IPS DF 19.7 (cell line): ENCODE measurements at places on chromosomes 2 and 18.

DNA sequence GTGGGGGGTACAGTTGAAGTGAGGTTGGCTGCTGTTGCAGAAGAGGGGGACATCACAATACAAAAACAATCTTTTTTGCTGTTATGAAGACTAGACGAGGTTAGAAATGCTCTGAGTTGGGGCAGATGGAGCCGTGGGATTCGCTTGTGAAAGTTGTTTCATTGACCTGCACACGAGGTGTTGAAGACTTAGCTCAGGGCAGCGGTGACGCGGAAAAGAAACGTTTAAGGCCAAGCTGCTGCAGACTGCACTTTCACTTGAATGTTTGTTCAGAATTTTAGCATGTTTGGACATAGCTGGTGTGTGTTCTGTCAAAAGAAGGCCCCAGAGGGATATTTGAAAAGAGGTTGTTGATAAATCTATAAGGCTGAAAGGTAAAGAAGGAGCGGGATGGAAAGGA, 46.3 kb downstream of the MTCL1 start:
- DNase-seq: no peak

- no peak for DNase-seq
Observed at GRCh38 chr2:8987410-8987809, 16.1 kb downstream of the MBOAT2 start.

DNA sequence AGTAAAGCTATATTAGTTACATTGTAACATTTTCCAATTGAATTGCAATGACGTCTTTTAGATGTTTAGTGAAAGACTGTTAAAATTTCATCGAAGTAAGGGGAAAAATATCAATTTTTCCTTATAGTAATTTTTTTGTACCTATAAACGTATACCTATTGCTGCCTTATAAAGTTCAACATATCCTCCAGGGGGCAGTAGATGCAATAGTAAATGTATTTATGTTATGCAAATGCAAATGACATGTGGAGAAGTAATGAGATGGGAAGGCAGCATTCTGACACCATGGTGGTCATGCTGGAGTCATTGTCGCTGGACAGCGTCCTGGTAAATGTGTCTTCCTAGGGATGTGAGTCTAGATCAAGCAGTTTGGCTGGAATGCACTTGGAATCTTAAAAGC, 38.7 kb downstream of the MSTN start:
- DNase-seq: no peak

- peak; percentile 15 for DNase-seq
Observed at GRCh38 chr2:3780477-3781402, 77.4 kb downstream of the DCDC2C start.

GRCh38 chr2:202822411-202822810, 49.2 kb downstream of the ICA1L start:
- DNase-seq: no peak

DNA sequence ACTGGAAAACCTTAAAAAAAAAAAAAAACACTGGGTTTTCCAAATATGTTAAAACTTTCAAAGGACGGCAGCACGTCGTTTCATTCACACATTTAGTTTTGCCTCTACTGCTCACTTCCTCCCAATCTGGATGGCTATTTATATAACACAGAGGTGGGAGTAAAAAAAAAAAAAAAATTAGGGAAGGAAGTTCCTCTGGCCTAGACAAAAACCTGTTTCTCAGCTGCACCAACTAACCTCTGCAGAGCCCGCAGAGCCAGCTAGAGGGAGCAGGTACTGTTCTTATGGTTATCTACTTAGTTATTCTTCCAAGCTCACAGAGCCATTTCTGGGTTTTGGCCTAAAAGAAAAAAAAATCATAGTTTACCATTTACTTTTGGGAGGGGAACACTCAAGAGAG, 28.1 kb downstream of the SLC1A4 start:
- DNase-seq: no peak

DNA sequence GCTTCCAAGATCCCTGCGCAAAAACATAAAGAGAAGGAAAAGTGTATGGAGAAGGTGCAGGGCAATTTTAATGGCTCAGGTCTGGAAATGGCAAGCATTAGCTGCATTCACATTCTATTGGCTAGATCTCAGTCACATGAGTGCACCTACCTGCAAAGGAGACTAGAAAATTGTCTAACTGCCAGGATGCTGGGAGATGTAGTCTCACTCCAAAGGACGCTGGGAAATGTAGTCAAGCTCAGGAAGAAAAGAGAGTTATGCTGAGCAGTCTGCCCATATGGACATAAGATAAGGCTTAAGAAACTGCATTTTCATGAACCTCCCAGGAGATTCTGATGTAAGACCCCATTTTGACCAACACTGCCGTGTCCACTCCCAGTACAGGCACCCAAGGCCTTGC, 9.5 kb upstream of the KLHL29 start:
- DNase-seq: peak; percentile 59

GRCh38 chr2:126979039-126980003, 80.6 kb downstream of the TEX51 start:
- DNase-seq: no peak

- no peak for DNase-seq
Observed at GRCh38 chr2:68251855-68252399, 405 bp downstream of the PPP3R1 start.

- DNase-seq: no peak
Observed at GRCh38 chr2:64467096-64467843, 13.3 kb downstream of the LGALSL start.

DNA sequence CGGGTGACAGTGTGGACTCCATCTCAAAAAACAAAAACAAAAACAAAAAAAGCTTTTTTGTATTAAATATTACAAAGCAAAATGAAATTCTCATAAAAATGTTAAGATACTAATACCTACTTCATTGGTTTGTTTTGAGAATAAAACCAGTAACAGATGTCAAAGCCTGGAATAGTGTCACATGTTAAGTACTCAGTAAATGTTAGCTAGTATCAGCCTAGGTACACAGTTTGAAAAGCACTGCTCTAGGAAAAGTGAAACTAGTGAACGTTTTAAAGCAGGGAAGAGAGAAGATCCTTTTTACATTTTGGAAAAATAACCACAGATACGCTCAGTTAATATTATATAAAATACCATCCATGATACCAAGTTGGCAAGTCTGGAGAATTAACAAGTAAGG, 37.1 kb upstream of the ADAM17 start:
- no peak for DNase-seq

DNA sequence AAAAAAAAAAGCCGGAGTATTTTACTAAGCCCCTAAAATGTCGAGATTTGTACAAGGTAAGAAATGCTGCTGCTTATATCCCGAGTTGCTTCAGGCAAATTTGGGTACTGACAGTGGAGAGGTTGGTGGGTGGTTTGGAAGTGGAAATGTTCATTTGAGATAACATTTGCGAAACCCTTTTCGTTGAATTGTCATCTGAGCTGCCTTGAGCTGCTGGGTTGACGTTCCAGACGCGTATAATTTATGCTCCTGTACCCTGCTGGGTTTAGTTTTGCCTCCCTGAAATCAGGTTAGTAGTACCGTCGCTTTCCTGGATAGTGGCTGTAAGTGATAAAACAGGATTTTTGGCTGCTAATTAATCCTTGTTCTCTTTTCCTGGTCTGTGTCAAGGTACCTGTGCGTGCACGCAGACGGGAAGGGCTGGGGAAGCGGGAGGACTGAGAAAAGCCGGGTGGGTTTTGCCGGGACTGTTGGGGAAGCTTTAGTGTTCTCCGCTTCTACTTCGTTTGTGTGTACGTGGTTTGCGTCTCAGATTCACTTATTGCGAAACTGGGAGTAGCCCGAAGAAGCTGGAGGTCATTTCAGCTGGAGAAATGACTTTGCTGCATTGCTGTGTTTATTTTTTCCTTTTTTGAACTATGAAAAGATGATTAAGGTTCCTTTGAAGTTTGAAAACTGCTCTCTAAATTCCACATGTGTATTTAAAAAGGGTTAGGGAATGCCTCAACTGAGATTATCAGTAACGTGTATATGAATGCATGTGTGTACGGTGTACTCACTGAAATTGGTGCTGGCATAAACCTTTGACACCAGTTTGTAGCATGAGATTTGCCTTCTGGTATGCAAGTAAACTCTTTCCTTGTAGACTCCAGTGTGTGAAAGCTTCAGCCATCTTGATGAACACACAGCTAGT, 709 bp downstream of the UGP2 start:
- no peak for DNase-seq

GRCh38 chr2:109486711-109487535, 126.8 kb downstream of the SEPTIN10 start:
- no peak for DNase-seq

DNA sequence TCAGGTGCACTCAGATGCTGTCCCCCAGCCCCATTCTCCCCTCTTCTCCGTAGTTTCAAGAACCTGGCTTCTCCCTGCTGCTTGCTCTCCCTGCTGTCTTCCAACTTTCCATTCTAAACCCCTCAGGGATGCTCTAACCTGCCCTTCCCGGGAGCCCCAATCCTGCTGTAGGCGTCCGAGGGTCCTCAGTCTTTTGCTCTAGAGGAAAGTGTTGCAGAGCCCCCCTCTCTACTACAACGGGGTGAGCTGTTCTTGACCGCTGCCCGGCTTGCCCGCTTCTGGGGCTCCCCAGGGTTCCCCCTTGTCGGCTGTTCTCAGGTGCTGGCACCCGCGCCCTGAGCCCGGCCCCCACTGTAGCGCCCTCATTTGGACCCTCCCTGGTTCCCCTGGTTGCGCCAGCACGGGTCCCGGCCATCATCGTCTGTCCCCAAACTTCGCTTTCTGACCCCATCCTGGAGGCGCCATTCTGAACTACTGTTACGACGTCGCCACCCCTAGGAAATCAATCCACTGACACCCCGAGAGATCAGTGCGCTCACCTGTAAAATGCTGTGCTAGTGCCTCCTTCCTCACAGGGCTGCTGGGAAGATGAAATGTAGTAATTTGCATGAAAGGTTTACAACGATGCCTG, 31.9 kb upstream of the REG3G start:
- no peak for DNase-seq

GRCh38 chr18:76432274-76432755, 62.7 kb downstream of the ZNF516 start:
- no peak for DNase-seq

GRCh38 chr18:45201489-45201888, 413.8 kb upstream of the SLC14A2 start:
- no peak for DNase-seq

DNA sequence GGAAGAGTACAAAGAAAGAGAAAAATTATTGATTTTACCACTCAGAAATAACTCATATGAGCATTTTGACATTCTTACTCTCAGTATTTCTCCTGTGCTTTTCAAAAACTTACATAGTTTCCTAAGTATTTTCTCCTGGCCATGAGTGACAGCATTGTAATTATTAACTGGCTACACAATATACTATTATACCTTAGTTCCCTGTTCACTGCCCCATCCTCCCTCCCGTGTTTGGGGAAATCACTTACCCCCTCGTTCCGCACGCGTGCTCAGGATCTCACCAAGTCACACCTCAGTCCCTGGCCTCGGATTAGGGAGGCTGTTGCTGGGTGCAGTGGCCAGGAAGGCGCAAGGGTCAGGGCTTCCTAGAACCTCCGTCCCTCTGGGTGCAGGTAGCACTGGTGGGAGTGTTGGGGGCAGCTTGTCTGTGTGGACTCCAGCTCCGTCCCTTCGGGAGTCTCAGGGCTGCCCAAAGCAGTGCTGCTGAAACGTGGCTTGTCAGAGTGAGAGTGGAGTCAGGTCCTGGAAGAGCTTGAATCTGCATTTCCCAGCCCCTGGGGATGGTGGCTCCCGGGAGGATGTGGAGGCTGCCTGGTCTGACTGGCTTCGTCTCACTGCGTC, 23.2 kb downstream of the ATG4B start:
- no peak for DNase-seq

DNA sequence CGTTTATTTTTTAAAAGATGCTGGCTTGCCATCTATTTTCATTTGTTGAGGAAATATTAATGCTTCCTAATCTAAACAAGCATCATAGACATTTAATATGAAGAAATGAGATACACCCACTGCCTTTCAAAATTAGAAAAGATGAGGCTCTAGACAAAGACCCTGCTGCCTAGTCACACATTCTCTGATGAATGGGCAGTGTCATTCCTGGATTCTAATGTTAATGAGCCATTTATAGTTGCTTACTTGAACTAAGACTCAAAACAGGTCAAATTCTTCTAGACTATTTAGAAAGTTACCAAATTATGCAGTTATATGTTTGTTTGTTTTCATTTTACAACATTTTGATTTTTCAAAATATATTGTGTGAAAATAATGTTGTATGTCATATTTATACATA, 237.6 kb downstream of the CDH7 start:
- no peak for DNase-seq

GRCh38 chr2:191566344-191566743, 111.6 kb upstream of the NABP1 start:
- DNase-seq: peak; percentile 40

DNA sequence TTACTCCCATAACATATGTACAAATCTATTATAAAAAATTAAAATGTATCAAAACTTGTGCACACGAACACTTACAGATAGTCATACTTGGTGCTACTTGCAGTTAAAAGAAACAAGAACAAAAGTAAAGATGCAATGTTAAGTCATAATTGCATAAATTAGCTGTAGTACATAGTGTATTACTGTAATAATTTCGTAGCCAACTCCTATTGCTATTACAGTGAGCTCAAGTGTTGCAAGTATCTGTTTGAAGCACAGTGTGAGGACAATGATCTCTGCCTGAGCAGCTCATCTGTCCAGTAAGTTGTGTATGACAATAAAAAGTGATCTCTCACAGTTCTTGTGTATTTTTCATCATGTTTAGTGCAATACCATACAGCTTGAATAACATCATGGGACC, 7.5 kb upstream of the SERPINB13 start:
- DNase-seq: no peak

DNA sequence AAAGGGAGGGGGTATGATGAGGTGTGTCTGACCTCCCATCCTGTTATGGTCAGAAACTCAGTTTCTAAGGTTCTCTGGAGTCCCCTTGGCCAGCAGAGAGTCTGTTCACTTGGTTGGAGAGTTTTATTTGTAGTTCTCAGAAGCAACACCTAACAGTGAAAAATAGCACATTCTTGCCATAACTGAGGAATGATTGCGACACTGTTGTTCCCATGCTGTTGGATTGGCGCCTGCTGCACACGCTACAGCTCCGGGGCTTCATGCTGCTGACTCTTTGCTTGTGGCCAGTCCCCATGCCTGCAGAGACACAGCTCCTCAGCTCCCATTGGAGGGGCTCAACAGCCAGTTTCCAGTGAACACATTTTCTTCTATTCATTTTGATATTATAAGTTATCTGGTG, 42.1 kb downstream of the TPGS2 start:
- no peak for DNase-seq

- DNase-seq: peak; percentile 78
Observed at GRCh38 chr18:64273724-64274123, 124.8 kb upstream of the LINC00305 start.
